Stimulated activated CD4-positive, alpha-beta T cell treated with anti-CD3 and anti-CD28 coated beads, TNF-alpha, amount 100 ng/mL, for 24 hours (primary cell): ENCODE measurements at places on chromosomes 6 and 20.

DNA sequence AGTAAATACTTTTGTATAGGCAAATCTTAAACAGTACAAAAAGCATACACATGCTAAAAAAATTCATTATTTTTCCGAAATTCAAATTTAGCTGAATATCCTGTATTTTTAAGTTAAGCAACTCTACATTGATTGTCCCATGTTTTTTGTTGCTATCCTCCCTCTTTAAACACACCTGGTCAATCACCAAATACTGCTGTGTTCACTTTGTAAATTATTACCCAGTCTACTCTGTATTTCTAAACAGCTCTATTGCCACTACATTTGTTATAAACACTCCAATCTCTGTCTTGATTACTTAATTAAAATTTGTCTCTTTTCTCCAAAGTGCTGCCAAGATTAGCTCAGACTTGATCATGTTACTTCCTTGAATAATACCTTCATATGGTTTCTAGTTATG, 466.5 kb upstream of the GJE1 start:
- no peak for DNase-seq

GRCh38 chr6:659716-660581, 3.0 kb upstream of the HUS1B start:
- no peak for DNase-seq

DNA sequence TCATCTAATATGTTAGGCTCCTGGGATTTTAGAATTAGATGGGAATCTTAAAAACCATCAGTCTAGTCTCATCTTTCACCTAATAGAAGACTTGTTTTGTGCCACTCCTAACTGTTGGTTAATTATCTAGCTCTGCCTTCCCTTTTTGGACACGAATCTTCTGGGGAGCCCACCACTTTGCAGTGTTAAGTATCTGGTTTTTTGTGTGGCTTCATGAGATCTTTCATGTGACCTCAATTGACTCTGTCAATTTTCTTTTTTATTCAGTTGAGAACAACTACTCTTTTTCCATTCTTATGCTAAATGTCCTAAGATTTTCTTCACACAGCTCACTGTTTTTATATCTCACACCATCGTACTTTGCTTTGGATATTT, 16.9 kb downstream of the TBPL1 start:
- no peak for DNase-seq

GRCh38 chr6:143961886-143962878, 45.9 kb downstream of the PLAGL1 start:
- DNase-seq: no peak

DNA sequence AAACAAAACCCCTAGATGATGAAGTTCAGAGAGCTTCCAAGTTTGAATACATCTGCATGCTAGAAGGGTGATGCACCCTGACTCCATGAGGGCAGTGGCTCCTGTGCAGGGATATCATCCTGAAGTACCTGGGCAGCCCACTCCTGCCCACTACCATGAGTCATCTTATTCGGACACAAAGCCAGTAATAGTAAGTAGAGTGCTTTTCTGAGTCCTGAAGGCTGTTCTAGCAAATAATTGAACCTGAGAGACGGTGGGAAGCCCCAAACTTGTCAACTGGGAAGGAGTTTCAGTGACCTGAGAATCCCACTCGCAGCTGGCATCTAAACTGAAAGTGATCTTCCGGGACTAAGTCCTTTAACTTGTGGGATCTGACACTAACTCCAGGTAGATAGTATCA, 152.9 kb upstream of the COL21A1 start:
- DNase-seq: no peak

GRCh38 chr20:47727170-47727880, 58.0 kb downstream of the SULF2 start:
- DNase-seq: peak; percentile 70

DNA sequence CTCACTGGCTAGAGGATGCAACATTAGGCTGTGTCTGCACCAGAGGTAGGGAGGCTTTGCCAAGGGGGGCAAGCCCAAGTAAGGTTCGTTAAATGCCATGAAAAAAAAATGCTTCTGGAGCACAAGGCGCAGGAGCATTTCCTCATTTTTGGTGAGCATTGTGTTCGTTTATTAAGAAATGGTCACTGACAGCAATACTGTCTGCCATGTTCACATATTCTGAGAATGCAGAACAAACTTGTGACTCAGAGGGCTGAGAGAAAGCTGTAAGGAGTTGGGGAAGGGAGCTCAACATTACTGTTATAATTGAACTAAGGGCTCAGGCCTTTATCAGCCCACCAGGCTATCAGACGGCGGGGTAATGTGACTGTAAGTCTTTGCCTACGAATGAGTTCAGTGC, 465.4 kb upstream of the BTBD3 start:
- no peak for DNase-seq

GRCh38 chr6:73343164-73343563, 10.9 kb downstream of the DPPA5 start:
- DNase-seq: no peak

DNA sequence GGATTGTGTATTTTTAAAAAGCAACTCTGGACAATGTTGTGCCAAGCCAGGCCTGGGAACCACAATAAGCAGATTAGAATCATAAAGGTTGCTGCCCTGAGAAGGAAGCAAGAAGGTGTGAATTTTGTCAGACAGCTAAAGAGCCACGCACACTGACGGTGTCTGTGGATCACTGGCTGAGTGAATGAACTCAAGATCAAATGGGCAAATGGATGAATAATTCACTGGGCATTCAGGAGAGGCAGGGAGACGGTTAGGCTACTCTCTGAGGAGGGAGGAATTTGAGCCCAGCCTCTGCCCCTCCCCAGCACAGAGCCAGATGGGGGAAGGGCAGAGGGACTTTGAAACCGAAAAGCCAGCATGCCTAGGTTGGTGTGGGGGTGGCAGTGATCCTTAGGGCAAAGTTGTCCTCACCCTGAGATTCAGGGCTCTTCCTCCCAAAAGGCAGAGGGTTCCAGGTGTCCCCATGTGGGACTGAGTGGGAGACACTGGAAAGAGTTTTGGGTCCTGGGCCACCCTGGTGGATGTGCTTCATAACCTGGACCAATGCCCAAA, 19.5 kb upstream of the SLC22A7 start:
- DNase-seq: no peak

GRCh38 chr20:17273717-17274116, 46.9 kb downstream of the PCSK2 start:
- DNase-seq: no peak

DNA sequence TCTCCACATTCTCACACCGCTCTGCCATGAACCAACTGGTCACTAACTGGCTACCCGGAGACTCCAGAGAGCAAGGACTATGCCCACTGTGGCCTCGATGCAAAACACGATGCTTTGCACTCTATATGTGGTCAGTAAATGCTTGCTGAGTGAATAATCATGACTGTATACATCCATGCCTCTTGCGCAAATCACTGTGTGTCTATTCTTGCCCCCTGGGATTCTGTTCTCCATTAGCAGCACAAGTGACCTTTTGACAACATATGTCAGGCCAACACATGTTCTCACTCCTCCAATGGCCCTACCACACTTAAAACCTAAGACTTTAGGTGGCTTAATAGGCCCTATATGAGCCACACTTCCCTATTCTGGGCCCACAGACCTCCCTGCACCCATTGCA, 16.9 kb downstream of the KIF16B start:
- DNase-seq: no peak

DNA sequence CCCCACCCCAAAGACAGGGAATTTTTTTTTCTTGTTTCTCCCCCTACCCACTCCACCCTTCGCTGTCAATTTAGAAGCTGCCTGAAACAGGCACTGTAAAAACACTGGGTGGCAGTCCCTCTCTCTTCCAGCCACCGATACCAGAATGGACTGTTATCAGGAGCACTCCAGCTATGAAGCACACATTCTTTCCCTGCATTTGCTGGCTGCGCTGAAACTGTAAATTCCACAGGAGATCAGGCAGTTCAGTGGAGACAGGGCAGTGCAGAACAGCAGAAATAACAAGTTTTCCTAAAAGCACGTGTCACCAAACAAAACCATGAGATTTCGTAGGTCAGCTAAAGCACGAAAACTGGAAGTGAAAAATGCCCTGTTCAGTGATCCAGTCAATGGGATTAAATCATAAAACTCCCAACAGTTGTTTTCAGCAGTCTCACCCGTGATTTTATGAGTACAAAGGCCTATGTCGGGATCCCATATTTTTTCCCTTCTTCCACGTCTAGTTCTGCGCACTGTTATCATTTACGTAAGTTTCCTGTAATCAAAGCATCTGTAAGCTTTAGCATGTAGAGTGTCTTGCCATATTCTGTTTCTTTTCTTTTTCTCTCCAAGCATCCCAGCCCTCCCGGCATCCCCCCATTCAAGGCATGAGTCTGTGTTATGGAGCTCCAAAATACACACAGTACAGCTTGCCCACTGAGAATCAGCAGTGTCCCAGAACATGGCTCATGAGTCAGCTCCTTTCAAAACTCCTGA, 359.9 kb upstream of the EPHA7 start:
- DNase-seq: no peak

- no peak for DNase-seq
These were observed 23.5 kb downstream of the ILRUN start for GRCh38 chr6:34673064-34673463.

DNA sequence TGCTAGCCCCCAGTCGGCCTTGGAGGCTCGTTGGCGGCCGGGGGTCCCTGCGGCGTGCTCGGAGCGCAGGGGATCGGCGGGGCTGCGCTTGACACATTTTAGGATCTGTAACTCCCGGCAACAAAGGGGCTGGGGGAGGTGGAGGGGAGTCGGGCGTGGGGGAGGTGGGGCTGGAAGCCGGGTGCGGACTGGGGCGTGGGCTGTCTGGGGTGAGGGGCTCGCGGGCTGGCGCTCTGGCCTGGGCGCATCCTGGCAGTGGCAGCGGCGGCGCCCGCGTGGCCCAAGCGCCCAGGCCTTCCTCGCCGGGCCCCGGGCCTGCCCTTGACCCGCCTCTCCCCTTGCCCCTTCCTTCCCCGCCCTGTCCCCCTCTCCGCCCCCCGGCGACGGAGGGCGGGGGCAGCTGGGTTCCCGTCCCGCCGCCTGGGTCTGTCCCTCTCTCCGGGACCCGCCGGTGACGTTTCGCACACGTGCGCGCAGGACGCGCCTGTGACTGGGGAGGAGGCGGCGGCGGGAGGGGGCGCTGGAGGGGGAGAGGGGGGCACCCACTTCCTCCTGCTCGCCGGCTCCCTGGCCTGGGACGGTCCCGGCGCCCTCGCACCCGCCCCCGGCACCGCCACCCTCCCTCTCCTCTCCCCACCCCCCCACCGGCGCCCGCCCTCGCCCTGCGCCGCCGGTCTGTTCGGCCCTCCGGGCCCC, 1.5 kb downstream of the E2F3 start:
- DNase-seq: peak; percentile 92

DNA sequence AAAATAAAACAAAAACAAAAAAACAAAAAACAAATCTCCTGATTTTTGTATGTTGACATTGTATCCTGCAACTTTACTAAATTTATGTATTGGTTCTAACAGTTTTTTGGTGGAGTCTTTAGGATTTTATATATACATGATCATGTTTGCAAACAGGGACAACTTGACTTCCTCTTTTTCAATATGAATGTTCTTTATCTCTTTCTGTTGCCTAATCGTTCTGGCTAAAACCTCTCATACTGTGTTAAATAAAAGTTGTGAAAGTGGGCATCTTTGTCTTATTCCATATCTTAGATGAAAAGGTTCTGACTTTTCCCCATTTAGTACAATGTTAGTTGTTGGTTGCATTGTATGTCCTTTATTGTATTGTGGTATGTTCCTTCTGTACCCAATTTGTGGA, 261.7 kb upstream of the NOX3 start:
- DNase-seq: no peak

DNA sequence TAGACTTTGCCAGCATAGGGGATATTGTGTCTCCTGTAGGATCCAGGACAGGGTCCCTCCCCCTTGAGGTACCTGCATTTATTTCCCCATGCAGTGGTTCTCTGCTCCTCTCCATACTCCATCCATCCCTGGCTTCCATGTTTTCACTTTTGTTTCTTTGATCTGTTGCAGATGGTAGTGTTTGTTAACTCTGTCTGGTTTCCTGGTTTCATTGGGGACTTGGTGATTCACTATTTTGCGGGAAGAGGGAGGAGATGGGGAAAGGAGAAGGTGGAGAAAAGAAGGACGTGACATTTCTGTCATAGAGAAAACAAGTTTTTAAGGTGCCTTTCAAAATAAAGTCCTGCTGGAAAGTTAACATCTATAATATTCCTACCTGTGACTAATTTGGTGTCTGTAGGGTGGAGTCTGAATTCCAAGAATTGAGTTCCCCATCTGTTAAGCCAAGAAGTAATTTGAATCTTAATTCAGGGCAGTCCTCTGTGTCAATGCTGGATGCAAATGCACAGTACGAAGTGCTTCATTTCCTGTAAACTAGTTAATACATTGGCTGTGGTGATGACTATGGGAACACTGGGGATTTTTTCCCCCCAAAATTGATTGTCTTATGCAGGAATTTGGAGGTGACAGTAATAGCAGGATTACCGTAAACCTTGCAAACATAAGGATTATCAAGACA, 6.9 kb upstream of the RNF144B start:
- DNase-seq: no peak

- no peak for DNase-seq
These were observed 258.0 kb downstream of the PHACTR1 start for GRCh38 chr6:12974551-12974950.

DNA sequence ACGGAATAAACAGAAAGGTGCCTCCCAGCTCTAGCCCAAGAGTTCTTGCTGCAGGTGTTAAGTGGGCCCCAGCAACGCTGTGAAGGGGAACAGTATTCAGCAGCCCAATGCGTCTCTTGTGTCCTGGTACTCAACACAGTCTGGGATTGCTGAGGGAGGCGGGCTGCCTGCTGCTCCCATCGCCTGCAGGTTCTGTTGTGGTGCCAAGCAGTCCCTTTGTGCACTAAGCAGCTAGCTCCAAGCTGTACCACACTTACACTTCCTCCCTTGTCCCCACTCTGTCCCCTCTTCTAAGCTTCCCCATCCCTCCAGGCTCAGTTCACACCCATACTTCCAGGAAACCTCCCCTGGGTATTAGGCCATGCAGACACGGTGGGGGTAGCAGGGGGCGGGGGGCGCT, 92.7 kb downstream of the AGPAT4 start:
- DNase-seq: no peak

GRCh38 chr6:127868338-127868737, 32.5 kb downstream of the THEMIS start:
- no peak for DNase-seq

DNA sequence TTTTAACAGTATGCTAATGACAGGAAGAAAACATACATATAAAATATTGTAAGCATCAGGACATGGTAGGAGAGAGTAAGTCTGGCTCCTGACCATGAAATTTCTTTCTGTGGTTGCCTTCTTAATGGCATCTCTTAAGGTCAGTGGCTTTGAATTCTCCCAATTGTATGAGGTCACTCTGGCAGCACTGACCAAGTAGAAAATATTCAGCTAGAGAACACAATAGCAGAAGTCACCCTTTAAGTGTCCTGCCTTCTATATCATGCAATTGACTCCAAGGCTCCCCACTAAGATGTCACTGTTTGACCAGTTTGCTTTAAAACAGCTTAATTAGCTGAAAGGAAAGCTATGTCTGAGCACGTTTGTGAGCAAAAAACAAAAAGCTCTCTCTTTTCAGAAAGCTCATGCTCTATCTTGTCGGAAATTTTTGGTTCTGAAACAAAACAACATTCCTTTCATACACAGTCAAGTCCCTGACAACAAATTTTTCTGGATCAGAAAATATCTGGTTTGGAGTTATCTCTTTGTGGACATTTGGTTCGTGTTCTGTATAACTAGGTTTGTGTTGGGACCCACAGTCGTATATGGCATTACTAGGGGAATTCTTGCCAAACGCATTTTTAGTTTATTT, 120.9 kb upstream of the IFNGR1 start:
- DNase-seq: no peak

- DNase-seq: no peak
These were observed 105.6 kb upstream of the PTPRT start for GRCh38 chr20:43295263-43295662.
